ENCODE measurements at places on chromosomes 3 and 15.

DNA sequence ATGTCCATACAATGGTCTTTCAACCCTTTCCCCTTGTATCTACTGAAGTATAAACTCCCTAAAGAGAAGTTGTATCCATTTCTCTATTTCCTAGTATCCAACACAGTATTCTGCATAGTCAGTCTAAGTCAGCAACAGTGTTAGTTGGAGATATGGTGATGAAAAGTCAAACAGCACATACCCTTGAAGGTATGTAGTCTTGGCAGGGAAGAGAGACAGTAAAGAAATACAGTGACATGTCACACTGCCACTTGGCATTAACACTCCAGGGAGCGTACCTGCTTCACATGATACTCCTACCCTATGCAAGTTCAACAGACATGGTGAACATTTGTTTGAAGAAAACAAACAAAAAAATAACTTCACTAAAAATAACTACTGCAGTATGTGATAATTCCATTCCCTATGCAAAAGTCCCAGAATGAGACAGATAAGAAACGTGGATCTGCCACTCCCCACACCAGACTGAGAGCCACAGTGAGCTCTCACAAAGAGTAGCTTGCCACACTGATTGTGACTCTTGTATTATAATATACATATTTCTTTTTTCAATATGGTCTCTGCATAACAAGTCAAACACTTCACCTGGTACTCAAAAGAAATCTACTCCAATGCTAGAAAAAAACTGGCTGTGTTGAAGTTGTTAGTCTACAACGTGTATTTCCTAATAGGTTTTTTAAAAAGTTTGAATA lies 5.9 kb downstream of the PDCD10 start:
- no peak for DNase-seq

DNA sequence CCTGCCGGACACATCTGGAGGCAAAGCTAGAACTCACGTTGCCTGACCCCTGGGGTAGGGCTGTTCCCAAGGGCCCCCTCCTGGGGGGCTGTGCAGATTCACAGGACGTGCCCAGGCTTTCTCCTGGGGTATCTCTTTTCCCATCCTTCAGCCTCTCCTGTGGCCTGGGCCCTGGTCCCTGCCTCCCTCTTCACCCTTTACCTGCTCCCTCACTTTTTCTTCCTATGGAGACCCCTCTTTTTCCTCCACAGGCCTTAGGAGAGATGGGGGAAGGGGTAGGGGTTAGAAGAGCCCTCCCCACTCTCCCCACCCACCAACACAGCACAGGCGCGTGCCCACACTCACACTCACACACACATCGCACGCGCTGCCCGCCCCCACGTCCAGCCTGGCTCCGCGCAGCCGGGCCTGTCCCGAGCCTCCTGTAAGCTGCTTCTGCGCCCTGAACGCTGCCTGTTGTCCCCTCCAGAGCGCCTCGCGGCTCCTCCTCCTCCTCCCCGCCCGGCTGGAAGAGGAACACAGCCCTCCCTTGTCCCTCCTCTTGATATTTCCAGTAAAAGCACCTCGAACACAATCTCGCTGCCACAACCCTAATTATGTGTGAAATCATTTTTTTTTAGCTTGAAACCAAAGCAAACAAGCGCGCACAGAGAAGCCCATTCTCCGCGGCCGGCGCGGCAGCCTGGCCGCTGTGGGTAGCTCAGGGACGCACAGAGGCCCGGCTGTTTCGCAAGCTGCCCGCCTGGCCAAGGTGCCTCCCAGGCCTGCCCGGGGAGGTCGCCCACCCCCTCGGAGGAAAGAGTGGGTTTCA lies 33.9 kb upstream of the ACAN start:
- no peak for DNase-seq

GRCh38 chr15:80788536-80788935 lies 9.4 kb downstream of the CEMIP start:
- DNase-seq = no peak

DNA sequence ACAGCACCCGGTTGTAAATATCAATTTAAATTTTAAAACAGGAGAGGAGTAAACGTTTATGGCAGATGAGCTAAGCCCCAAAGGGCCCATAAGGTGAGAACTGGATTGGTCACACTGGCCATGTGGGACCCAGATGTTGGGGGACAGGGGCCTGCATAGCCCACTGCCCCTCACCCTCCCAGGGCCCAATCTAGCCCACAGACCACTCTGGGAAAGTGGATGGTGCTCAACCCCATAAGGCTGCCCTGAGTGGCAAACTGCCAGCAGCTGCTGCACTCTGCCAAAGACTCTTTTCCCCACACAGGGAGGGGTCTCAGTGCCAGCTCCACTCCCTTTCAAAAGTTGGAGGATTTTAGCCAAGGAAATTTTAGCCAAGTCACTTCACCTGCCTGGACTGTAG lies 42.5 kb downstream of the CCDC12 start:
- DNase-seq = no peak

DNA sequence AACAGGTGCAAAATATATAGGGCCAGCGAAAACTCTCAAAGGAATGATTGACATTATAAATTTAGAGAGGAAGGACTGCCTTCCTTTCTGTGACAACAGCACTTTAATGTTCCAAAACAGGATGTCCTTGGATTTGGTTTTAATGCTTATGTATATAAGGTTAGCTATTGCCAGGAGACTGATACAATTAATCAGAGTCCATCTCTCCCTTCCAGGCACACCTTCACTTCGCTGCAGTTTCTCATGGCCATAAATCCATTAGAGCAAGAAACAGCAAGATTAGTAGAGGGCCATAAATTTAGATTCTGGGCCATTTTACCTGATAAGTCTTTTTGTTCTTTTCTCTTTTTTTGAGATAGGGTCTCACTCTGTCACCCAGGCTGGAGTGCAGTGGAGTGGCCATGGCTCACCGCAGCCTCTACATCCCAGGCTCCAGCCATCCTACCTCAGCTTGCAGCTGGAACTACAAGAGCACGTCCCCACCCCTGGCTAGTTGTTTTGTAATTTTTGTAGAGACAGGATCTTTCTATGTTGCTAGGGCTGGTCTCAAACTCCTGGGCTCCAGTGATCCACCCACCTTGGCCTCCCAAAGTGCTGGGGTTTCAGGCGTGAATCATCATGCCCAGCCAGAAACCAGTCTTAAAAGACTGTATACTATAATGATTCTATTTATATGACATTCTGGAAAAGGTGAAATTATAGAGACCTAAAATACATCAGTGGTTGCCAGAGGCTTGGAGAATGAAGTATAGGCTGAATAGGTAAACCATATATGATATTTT lies 15.7 kb upstream of the TFRC start:
- DNase-seq = no peak

DNA sequence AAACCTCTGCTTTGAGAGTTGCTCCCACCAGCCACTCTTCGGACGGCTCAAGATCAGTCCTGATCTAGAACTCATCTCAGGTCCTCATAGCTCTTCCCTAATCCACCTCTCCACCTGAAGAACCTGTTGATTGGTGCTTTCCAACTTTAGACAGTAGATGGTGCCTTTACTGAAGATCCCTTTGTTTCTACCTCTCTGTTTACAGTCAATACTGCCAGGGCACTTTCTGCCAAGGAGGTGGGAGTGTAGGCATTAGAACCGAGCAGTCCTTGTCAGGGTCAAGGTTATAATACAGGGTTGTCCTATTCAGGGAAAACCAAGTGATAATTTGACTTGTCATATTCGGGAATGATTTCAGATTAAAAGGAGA lies 1.2 kb downstream of the CGNL1 start:
- no peak for DNase-seq

DNA sequence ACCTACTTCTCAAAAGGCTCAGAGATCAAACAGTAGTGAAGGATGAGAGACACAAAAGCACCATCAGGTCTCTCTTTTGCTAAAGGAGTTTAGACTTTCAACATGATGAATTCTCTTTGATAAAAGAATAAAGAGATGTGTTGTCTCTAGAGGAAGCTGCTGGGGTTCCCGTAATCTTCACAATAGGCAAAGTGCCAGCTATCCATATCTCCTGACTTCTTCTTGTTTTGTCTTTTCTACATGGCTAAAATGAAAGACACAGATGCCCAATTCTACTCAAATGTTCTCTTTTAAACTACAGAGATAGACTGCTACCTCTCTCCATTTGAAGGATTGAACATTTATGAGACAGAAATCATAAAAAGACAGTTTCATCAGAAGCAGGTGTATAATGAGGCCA lies 38.4 kb upstream of the TUSC7 start:
- DNase-seq = no peak

DNA sequence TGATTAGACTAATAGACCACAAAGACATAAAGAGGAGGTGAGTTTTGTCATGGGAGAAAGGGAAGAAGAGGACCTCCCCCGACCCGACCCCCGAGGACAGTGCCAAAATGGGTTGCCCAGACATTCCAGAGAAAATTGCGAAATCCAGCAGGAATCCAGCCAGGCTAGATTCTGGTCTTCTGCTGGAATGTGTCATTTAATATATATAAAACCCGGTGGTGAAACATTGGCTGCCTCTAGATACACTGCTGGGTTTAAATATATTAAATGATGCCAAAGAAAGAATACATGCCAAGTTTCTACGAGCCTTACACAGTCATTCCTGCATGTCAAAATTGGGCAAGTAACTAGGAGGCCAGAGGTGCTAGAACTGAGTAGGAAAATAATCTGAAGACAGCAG lies 45.3 kb upstream of the SPESP1 start:
- no peak for DNase-seq

GRCh38 chr3:116001151-116001621 lies 377.9 kb downstream of the GAP43 start:
- DNase-seq = no peak

DNA sequence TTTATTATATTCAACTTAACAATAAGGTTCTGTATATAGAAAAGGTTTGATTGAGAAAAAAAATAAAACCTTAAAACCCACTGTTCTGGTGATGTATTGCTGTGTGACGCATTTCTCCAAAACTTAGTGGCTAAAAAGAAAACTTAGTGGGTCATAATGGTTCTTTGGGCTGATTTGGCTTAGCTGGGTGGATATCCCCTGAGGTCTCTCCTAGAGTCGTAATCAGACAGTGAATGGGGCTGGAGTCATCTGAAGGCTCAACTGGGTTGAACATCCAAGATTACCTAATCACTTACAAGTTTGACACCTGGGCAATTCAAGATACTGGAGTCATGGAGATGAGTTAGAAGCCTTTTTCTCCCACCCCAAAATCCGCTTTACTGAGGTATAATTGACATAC lies 111.6 kb upstream of the TBL1XR1 start:
- no peak for DNase-seq

DNA sequence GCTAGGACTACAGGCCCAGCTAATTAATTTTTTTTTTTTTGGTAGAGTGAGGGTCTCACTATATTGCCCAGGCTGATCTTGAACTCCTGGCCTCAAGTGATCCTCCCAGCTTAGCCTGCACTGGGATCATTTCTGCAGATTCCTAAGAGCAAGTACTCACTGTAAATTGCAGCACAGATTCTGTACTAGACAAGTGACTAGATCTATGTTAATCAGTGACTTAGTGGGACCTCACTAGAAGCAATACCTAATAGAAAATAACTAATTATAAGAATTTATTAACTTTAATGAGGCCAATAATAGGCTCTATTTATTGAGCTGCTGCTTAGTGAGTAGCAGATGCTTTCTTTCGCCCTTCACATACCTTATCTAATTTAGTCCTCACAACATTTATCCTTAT lies 10.6 kb upstream of the UTS2B start:
- DNase-seq = no peak

- no peak for DNase-seq
These were observed 8.2 kb downstream of the HDC start for GRCh38 chr15:50257332-50257731.

GRCh38 chr3:9716801-9717555 lies 13.3 kb downstream of the CPNE9 start:
- no peak for DNase-seq

DNA sequence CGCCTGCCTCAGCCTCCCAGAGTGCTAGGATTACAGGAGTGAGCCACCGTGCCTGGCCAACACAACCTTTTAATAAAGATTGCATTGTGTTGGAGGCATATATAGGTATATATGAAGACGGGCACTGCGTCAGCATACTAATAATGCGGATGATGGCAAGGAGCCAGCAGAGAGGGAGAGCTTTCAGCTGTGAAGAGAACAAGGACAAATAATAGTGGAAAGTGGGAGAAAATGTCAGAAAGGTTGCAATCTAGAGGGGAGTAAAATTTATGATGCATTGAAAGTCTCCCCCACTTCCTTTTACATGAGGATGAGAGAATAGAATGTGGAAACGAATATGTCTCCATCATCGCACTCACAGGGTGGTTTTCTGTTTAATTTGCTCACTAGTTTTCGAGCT lies 170.5 kb upstream of the TBL1XR1 start:
- no peak for DNase-seq

GRCh38 chr3:176078906-176079305 lies 1118.4 kb downstream of the TBL1XR1 start:
- DNase-seq = no peak

DNA sequence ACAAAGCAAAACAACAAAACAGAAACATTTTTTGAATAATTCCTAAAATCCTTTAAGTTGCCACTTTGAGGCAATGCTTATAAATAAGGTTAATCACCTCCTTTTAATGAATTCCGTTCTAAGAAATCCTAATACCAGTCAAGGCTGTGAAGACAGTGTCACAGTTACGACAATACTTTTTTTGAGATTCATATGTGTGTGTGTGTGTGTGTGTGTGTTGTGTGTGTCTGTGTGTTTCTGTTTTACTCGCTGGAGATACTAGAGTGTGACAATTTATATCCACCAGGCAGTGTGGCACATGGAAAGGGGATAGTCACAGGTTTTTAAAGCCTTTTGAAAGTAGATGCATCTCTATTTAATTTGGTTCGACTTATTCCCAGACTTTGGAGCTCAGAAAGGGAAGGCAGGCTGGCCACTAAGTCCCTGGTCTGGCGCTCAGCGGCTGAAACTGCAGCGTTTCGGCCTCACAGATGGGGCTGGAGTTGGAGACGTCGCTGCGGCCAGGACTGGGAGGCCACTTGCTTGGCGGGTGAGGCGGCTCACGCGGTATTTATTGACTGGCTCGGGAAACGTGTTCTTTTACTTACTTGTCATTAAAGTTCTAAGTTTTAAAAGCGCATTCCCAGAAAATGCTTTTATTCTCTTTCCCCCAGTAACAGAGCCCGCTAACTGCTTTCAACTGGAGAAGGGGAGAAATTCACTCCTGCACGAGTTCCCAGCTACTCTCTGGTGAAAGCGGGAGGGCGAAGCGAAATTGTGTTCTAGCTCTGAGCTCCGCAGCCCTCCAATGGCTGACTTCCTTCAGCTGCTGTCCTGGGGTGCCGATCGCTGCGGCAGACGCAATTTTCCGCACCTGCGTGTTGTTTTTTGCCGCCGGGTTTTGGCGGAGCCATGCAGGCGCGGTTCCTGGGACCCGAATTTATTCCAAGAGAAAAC lies 13.7 kb downstream of the ZIC1 start:
- DNase-seq = no peak

GRCh38 chr15:84914909-84915605 lies 30.6 kb downstream of the SLC28A1 start:
- DNase-seq = no peak

DNA sequence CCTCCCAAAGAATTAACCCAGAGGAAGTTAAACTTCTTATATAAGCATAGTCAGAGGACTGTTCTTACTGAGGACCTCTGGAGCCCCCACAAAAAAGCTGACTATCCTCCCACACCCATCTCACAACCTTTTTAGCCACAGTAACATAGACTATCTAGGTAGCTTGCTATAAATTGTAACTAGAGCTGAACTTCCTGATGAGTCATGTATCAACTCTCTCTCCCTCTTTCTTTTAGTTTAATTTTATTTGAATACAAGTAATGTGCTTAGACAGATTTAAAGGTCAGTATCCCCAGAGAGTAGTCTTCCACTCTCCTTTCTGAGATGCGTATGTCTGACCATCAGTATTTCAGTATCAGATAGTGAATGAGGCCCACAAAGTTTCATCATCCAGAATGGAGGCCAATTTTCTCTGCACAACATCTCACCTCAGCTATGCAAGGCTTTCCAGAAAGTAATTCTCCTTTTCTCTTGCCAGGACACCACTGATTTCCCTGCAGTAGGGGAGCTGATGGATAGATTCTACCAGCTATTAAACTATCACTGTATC lies 104.0 kb upstream of the MYRIP start:
- no peak for DNase-seq

All from esophagus squamous epithelium (tissue), 5 donors.